ENCODE measurements at places on chromosomes 12 and 14. TPM values are rescaled to one million over a fixed set of nuclear protein-coding genes. Genes with fewer than 3 reads are reported as not detected.

Gene PLEKHD1
- total RNA-seq = 3.0 TPM

Gene TPH2
- 1.2 TPM for total RNA-seq

Gene KRT74
- total RNA-seq = not detected

DNA sequence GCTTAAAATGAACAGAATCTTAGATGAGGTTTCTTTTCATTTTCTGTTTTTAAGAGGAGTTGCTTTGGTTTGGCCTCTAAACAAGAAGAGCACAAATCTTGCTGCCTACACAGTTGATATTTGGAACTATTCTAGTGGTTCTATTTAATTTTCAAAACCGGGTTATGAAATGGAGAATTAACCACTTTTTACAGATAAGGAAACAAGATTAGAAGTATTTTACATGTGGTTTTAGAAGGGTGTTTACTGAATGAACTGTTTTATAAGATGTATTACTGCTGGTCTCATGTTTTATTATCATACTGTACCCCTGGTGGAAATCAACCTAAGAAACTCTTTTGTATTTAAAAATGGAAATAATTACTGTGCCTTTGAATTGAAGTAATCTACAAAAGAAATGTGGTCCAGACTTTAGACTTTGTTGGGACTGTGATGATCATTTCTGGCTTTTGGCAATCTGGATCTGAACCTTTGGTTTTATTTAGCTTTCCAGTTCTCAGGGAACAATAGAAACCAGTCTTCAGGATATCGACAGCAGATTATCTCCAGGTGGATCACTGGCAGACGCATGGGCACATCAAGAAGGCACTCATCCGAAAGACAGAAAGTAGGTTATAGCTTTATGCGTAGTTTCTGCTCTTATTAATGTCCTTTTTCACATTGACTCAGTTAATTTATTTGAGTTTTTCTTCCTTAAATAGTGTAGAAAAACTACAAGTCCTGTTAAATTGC is 43.2 kb downstream of the TBK1 start:
- DNase-seq = no peak

- no peak for DNase-seq
These were observed 34.0 kb upstream of the CORO1C start for GRCh38 chr12:108765289-108765764.

- no peak for DNase-seq
These were observed 10.8 kb downstream of the FAM222A start for GRCh38 chr12:109724321-109724892.

DNA sequence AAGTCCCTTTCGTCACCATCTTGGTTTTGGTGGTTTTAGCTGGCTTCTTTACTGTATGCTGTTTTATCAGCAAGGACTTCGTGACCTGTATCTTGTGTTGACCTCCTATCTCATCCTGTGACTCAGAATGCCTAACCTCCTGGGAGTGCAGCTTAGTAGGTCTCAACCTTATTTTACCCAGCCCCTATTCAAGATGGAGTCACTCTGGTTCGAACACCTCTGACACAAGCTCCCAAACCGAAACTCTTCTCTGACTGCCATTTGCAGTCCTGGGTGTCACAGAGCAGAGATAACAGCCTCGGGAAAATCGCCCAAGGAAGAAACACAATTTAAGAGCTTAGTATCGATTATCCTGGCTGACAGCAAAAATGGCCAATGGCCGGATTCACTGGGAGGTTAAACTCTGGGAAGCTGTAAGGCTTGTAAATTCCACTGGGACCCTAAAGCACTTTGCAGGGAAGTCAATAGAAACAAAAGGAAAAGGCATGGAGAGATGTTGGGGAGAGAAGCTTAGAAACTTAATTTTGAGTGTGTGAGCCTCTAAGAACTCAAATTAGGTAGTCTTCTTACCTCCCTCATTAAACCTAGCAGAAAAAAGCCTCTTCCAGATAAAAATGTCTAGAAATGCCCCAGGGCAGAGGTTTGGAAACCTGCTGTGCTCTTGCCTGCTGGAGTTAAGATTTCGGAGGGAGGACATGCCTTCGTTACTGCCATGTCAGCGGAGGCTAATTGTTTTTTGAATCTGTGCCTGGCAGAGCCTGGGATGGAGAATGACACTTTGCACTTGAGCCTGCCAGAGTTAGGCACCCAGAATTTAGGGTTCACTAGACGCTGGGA is 56.5 kb upstream of the RPH3A start:
- DNase-seq = no peak

DNA sequence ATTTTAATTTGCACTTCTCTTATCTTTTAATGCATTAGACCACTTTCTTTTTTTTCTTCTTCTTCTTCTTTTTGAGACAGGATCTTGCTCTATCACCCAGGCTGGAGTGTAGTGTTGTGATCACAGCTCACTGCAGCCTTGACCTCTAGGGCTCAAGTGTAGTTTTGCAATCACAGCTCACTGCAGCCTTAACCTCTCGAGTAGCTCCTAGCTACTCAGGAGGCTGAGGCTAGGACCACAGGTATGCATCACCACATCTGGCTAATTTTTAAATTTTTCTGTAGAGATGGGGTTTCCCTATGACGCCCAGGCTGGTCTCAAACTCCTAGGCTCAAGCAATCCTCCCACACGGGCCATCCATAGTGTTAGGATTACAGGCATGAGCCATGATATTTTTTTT is 12.7 kb downstream of the TMED8 start:
- DNase-seq = no peak

DNA sequence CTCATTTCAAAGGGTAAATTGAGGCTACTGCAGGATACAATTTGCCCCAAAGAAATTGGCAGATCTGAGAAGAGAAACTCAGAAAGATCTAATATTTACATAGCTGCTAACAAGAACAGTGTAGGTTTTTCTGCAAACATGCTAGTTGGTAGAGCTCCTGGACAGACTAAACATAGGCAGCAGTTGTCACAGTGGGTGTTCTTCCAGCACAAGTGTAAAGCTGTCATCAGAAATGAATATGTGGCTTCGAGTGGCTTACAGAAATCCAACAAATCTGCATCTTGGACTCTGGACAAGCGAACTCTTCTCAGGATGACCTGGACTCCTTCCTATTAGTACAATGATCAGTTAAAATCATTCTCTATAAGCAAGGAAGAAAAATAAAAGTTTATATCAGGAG is 5.9 kb downstream of the CBX5 start:
- DNase-seq = no peak

DNA sequence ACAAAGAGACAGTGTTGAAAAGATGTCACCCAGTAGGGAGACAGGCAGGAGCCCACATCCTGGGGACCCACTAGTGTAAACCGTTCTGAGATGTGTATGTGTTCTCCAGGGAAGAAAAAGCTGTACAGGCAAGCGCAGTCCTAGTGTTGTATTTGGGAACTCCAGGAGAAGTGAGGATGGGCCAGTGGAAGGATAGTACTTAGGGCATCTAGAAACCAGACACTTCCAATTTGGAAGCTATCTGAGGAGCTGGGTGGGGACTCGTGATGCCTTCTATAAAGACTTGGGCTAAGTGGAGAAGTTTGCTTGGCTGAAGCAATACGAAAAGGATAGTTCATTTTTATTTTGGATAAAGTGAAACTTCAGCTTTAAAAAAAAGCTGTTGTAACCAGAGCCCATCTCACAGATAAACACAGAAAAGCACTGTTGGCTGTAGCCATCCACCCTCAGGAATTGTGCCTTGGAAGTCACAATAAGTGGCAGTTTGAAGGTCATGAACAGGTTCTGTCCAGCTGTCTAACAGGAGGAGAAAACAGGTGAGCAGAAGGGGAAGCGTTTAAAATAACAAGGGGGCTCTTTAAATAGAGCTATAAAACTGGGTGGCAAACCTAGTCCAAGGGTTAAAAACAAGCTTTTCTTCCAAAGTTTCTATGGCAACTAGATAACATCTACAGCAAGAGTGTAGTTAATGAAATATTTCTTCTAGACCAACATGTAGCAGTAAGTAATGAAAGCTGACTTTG is 108.0 kb upstream of the ARHGAP5 start:
- DNase-seq = no peak

DNA sequence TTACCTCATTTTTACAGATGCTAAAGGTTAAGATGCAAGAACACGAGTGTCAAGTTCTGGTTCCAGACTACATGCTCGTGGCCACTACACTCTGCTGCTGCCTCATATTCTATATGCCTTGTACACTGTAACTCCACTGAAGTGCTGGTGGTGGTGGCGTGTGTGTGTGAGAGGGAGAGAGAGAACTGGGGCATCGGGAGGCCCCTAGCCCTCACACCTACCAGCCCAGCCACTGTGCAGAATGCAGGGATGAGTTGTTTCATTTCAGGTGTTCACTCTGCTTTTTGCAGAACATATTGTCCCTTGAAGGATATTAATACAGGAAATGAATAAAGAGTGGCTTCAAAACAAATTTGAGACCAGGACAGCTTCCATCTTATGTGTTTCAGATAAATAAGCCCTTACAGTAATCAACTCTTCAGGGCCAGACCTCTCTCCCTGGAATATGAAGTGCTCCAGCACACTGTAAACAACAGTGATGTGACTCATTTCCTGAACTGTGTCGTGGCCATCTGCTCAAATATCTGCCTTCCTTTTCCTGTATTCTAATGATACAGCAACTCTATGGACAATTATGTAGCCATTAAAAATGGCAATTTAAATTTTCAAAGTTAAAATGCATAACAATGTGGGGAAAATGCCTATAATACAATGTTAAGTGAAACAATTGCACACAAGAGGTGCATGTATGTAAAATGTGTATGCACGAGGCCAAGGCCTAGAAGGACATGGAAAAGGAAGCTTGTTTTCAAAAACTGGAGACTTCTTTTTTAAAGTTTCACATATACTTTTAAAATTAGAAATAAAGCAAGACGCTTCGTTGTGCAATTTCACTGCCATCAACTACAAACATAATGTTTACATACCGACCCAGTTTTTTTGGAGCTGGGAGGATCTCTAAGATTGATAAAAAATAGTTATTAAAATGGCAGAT is 215.4 kb downstream of the PELI2 start:
- no peak for DNase-seq

DNA sequence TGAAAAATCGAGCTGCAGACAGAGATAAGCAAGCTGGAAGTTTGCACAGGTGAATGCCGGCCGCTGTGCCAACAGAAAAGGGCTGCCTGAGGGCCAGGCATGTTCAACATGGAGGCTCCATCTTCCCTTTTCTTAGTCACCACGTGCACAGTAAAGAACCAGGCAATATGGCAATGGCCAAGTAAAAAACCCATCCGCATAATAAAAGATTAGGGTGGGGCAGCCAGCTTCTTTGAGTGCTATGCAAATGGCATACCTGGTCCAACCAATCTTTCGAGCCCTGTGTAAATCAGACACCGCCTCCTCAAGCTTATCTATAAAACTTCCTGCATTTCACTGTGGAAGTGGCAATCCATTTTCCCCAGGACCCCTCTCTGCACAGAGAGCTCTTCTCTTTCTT is 16.7 kb downstream of the PNP start:
- DNase-seq = no peak

DNA sequence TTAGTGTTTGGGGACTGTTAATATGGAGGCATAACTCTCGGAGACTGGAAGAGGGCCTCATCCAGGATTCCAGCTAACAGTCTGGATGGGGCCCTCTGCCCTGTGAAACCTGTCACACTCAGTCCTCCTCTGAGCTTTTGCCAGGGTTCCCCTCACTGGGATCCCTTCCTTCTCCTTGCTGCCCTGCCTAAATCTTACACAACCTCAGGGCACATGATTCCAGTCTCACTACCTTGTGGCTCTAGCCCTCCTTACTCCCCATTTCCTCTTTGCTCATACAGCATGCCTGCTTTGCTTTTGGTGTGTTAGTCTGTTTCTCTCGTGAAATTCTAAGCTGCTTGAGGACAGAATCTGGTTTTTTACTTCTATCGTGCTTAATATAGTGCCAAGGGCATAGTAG is 942 bp upstream of the GSG1 start:
- no peak for DNase-seq

All from dorsolateral prefrontal cortex (tissue), 122 donors.